ENCODE measurements at places on chromosomes 4 and X. TPM values are rescaled to one million over a fixed set of nuclear protein-coding genes. Genes with fewer than 3 reads are reported as not detected.

The VSIG1 gene
- not detected for total RNA-seq

The TMEM164 gene
- total RNA-seq = 61.2 TPM

The NBDY gene
- 9.8 TPM for total RNA-seq

The TMEM131L gene
- total RNA-seq = 4.6 TPM

The POU4F2 gene
- not detected for total RNA-seq

The TEX13C gene
- total RNA-seq = not detected

The CRLF2 gene
- total RNA-seq = not detected

The SMR3B gene
- total RNA-seq = not detected

The SLC6A8 gene
- 40.1 TPM for total RNA-seq

The BEX1 gene
- total RNA-seq = not detected

Data from gastrocnemius medialis (tissue), 4 donors.